Endothelial cell (in vitro differentiated cells): ENCODE measurements at places on chromosomes 6 and 20. TPM values are rescaled to one million over a fixed set of nuclear protein-coding genes. Genes with fewer than 3 reads are reported as not detected.

The ZC2HC1B gene
- total RNA-seq: 0.28 TPM

The MCHR2 gene
- total RNA-seq: not detected

The PROCR gene
- 254 TPM for total RNA-seq

DNA sequence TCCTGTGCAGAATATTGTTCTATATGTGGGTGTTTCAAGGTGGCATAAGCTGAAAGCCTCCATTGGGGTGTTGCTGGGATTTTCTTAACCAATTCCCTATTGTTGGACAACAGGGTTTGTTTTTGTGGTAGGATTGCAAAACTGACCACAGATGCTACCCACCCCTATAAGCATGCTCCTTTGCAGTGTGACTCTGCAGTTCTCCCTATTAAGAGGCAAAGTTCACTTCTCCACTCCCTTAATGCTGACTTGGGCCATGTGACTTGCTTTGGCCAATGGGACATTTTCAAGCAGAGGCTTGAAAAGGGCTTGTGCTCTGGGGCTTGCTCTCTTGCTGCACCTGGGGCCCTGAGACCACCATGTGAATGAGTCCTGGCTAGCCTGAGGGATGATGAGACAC, 8.5 kb upstream of the ANGPT4 start:
- no peak for DNase-seq

- DNase-seq: no peak
Measured at GRCh38 chr20:51382986-51383821, 159.3 kb downstream of the NFATC2 start.

- no peak for DNase-seq
Measured at GRCh38 chr6:158677906-158678578, 28.2 kb downstream of the SYTL3 start.

DNA sequence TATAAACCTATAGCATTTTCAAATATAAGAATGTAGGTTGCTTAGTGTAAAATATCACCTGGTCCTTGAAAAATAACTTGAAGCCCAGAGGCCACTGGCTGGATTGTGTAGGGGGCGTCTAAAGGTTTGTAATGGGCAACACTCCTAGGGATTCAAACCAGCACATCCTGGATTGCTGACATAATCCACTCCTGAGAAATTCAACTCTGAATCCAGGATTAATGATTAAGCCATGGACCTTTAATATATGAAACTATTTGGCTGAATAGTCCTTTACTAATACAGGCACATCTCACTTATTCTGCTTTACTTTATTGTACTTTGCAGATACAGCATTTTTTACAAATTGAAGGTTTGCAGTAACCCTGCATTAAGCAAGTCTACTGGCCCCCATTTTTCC, 160.8 kb downstream of the UBE3D start:
- no peak for DNase-seq

DNA sequence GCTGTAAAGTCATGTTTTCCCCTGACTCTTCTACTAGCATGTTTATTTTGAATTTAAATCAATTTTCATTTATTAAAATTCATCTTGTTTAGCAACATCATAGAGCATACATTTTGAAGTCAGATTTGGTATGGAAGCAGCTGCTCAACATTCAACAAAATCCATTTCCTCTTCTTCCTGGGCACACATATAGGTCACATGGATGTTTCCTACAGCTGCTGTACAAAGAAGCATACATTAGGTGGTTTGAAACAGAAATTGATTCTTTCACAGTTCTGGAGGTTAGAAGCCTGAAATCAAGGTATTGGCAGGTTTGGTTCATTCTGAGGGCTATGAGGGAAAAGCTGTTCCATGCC, 495.2 kb downstream of the RFPL4B start:
- no peak for DNase-seq

- no peak for DNase-seq
Measured at GRCh38 chr6:80325742-80326141, 219.3 kb downstream of the BCKDHB start.

DNA sequence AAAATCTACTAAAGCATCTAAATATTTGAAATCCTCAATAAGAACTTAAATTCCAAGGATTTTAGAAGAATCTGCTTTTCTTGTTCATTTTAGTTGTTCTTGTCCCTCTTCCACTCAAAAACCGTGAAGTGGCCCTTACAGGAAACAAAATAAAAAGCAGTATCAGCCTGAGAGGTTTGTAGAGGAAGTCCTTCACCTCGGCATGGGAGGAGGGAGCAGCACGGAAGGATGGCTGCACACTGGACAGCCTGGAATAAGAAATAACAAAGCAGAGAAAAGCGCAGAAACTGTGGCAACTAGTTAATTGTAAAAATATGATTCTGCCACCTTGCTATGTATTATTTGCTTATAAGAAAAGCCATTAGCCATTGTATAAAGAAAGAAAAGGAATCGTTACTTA, 46.1 kb downstream of the RALGAPA2 start:
- no peak for DNase-seq

GRCh38 chr6:53979468-53980067, 131.7 kb upstream of the MLIP start:
- peak; percentile 28 for DNase-seq

GRCh38 chr6:129686941-129687627, 22.9 kb downstream of the ARHGAP18 start:
- no peak for DNase-seq

- DNase-seq: no peak
Measured at GRCh38 chr6:37492991-37493660, 6.6 kb downstream of the CCDC167 start.

DNA sequence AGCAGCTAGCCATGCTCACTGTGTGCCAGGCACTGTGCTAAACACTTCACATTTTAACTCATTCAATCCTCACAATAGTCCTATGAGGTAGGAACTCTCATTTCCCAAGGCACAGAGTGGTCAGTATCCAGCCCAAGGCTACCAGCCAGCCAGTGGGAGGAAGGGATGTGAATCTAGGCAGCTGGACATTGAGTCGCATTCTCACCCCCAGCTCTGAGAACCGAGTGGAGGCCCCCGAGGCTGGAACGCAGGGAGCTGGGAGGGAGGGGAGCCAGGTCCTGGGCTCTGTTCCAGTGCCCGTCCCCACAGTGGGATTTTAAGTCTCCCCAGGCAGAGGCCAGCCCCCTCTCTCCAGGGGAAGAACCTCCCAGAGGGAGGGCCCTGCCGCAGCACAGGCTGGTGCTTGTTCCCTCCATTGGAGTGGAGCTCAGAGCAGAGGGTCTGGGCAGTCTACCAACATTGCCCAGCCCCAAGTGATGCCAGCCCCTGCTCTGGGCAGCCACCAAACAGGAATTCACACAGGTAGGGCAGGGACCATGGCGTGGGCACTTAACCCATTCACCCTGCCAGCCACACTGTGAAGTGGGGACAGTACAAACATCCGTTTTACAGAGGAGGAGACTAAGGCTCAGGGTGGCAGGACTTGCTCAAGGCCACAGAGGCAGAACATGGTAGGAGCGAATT, 131.3 kb downstream of the CEBPB start:
- no peak for DNase-seq

GRCh38 chr6:4640139-4640538, 136.1 kb upstream of the CDYL start:
- DNase-seq: no peak
